ENCODE measurements at places on chromosomes 4 and X.

DNA sequence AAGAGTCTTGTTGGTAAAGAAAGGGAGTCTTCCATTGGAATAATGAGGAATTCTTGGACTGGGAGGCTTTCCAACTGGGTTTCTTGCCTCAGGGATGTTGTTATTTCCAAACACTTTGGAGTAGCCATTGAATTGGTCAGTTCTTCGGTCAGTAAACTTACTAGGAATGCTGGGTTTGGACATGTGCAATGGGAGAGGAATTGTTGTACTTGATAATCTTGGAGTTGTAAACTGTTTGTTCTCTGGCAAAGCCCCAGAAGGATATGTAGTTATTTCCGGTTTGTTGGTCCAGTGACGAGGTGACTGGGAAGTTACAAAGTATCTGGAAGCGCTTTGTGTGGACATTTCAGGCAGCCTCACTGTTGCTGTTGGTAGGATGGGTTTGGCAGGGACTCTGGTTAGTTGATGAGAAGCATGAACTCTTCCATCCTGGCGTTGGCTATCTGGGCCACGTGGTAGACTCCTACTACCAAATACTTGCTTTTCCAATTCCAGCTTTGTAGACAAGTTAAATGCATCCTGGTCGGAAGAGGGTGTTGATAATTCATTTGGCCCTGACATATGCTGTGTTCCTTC is 25.9 kb downstream of the MXRA5 start:
- no peak for DNase-seq

DNA sequence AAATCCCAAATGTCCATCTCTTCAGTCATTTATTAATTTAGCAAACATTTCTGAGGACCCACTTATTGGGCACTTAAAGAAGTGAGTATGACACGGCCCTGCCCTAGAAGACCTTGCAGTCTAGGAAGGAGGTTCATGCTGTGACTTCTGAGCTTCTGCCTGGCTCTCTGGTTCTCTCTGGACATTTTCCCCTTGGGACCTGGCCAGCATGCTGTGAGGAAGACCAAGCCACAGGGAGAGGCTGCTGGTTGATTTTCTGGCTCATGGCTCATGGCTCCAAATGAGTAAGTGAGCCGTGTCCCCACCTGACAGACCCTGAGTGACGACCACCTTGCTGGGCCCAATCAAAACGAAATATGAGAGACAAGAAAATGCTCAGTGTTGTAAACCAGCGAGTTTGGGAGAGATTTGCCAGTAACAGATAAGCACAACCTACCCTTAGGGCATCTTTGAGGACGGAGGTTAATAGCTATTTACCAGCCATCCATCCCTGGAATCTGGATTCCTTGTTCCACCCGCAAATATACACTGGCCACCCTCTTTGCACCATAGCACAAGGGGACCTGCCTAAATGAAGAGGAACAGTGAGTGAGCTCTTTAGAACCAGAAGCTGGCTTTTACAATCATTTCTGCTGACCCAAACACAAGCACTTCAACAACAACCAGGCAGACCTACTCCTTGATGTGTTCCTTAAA is 876 bp downstream of the MPP1 start:
- no peak for DNase-seq

GRCh38 chr4:70936200-70936787 is 34.1 kb downstream of the MOB1B start:
- no peak for DNase-seq

- no peak for DNase-seq
These were observed 104.9 kb downstream of the TTC29 start for GRCh38 chr4:146840731-146841130.

DNA sequence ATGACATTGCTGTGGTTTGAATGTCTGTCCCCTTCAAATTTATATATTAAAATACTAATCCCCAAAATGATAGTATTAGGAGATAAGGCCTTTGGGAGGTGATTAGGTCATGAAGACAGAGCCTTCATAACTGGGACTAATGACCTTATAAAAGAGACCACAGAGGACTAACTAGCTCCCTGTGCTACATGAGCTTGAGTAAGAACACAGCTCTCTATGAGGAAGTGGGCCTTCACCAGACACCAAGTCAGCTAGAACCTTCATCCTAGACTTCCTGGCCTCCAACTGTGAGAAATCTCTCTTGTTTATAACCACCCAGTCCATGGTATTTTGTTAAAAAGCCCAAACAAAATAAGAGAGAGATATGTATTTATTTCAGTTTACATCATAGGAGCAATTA is 242.2 kb upstream of the CTSO start:
- no peak for DNase-seq

- DNase-seq, result no peak
These were observed 71.3 kb upstream of the CAMK2D start for GRCh38 chr4:113832803-113833202.

DNA sequence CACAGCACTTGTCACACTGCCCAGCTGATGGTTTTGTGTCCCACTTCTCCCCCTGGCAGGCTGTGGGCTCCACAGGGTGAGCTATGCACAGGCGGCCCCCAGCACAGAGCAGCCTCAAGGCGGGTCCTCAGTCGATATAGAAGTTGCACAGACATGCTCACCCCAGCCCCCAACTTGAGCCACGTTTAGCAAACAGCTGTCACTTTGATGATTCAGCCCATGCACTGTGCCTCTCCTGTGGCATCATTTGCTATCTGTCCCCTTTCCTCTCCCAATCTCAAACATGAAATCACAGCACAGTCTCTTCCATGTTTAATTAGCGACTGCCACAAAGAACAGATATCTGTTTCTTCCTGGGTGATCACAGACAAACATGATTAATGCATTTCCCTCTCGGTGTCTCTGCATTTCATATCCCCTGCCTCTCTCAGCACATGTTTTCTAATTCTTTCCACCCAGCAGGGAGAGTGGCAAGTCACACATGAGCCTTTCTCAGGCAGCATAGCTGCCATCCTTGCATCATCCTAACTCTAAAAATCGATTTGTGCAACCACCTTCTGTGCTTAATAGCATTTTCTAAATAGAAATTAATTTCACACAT is 204.9 kb downstream of the EVC2 start:
- no peak for DNase-seq

DNA sequence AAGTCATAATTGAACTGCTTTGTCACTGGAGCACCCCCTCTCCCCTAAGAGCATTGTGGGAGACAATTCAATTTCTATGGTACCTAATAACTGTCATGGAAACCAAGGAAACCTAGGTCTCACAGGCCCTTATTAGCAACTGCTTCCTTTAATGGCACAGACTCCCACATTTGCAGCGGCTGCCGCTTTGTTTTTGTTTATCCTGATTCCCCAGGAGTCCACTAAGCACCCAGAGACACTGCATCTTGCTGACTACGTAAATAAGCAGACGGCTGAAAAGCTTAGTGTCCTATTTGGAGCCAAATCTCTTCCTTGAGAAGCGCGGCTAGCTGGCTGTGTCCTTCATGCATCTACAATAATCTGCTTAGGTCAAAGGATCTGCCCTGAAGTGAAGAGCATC is 494.4 kb downstream of the TMA16 start:
- DNase-seq, result no peak

- DNase-seq, result no peak
These were observed 29.5 kb downstream of the PF4 start for GRCh38 chr4:73952352-73952751.

DNA sequence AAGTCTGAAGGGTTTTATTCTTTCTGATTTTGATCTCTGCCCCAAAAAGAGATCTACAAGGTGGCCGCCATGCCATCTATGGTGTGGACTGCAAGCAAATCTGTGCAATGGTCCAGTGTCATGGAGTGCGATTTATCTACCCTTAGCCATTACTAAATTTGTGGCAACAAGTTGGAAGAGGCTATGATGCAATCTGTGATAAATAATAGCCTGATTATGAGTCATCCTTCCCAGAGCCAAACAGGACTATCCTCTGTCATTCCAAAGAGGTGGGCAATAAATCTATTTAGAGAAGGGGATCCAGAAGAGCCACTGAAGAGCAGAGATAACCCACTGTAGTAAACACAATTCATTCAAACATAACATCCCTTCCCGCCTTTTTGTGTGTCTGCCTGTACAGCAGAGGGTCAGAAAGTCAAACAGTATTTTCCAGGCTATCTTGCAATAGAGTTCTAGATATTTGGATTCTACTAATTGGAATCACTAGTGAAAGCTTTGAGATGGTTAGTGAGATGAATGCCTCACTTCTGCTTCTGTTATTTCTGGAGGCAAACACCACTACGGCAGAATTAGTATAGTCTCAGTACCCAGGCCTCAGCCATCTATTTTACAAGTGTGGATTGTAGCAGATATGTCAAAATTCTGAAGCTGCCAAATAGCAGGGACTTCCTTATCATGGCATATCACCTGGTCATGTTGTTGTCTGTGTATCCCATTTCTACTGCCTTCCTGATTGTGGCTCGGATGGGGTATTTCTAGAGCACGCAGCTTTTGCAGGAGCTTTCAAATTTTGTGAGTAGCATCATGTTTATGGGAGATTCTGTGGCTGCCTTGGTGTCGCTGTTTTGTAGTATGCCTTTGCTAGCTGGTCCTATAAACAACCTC is 192.0 kb downstream of the SMIM20 start:
- DNase-seq, result no peak

Measured in NCI-H1694 treated with DMSO at 0.1 percent for 48 hours (cell line).